Placental pericyte (primary cell): ENCODE measurements at places on chromosomes 5 and 9. TPM values are rescaled to one million over a fixed set of nuclear protein-coding genes. Genes with fewer than 3 reads are reported as not detected.

PCDHGC3 gene
- 81.9 and 107 TPM in 2 replicates for total RNA-seq

PRUNE2 gene
- total RNA-seq = 0.72 and 1.1 TPM in 2 replicates

PKD2L2 gene
- total RNA-seq = not detected in 2 replicates

IGFBPL1 gene
- 0.43 TPM in 1 of 2 replicates, not detected in the other for total RNA-seq

SIGMAR1 gene
- total RNA-seq = 70.0 and 112 TPM in 2 replicates

MED7 gene
- 8.3 and 9.9 TPM in 2 replicates for total RNA-seq
